ENCODE measurements at places on chromosomes 12 and 14.
A peak's percentile ranks its signal among the peaks of the same experiment; 100 is the strongest.

GRCh38 chr14:20866963-20867362 is 24.2 kb upstream of the RNASE3 start:
- no peak for DNase-seq

GRCh38 chr12:118581371-118581770 is 205.0 kb downstream of the SUDS3 start:
- no peak for DNase-seq

DNA sequence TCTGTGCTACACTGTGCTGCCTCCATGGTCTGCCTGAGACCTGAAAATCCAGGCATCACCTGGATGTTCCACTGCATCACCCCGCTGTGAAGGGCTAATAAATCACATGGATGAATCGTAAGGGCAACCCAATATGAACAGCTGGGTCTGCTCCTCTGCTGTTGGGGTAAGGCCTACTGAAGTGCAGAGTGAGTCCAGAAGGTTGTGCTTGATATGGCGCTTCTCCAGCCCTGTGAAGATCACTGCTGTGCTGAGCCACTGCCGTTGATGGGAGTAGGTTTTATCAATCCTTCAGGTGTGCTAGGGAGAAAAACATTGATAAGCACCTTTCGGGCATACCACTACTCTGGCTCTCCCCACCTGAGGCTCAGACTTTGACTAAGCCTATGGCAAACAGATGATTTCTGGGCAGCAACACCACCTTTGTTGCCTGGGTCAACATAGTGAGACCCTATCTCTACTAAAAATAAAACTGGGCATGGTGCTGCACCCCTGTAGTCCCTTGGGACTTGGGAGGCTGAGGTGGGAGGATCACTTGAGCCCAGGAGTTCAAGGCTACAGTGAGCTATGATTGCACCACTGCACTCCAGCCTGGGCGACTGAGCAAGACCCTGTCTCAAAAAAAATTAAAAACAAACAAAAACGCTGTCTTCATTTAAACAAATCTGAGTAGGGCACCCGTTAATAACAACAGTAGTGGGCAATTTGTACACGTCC is 1.7 kb downstream of the ACVRL1 start:
- DNase-seq = no peak

GRCh38 chr12:104002686-104003085 is 37.0 kb downstream of the TDG start:
- DNase-seq = no peak

- DNase-seq = no peak
These were observed 82.9 kb downstream of the FOXA1 start for GRCh38 chr14:37512173-37512572.

DNA sequence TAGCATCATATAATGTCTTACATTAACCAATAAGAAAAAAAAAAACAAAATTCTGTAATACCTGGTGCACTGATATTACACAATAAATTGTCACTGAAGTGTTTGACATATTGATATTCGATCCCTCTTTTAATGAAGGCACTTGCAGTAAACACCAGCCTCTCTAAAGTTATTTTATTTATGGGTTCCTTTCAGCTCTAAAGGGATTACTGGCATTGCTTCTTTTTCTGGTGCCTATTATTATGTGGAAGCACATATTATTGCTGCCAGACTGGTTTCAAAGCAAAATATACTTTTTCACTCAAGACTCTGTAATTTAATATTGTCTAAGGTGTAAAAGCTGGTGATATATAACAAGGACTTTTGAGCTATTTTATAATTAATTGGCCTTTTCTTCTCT is 1090.5 kb downstream of the TRHDE start:
- no peak for DNase-seq

GRCh38 chr12:97200181-97200580 is 262.4 kb upstream of the RMST start:
- no peak for DNase-seq

DNA sequence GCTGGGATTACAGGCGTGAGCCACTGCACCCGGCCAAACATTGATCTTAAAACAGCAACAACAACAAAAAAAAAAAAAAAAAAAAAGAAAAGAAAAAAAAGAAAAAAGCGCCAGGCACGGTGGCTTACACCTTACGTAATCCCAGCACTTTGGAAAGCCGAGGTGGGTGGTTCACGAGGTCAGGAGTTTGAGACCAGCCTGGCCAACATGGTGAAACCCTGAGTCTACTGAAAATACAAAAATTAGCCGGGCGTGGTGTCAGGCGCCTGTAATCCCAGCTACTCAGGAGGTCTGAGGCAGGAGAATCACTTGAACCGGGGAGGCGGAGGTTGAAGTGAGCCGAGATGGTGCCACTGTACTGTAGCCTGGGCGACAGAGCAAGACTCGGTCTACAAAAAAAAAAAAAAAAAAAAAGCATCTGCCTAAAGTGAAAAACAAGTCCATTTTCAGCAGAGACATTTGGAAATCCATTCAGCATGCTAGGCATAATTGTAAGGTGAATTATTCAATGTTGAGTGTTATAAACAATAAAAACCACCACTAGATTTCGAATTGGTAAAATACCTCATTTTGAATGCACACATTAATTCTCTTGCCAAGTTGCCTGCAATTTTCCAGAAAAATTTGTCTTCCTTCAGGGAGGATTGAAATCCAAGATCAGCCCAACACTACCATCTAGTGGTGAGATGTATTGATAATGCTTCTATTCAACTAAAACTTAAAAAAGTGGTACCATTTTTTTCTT is 8.0 kb upstream of the CERS5 start:
- DNase-seq = no peak

- DNase-seq = no peak
These were observed 30.7 kb downstream of the TESC start for GRCh38 chr12:117068492-117068891.

DNA sequence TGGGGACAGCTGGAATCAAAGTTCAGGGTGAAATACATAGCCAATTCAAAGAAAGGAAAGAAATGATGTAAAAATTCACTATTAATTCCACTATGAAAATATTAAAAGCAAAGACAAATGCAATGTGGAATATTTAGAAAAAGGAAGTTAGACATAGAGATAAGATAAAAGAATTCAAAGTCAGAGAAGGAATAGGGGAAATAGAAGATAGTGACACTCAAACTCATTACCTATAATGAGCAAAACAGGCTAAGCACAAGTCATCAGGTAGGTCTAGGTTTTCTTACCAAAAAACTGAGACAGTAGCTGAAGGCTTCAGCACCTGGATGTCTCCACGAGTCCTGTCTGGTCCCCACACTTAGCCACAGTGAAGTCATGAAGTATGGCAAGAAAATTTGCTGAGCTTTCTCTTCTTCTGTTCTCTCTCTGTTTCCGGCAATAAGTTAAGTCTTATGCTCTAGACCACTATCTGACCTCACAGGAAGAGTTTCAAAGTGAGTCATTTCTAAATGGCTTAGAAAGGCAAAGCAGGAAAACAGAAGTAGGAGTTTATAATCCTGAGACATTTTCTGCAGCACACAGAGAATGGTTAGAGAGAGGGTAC is at the start of gene C3AR1:
Gene C3AR1 (minus strand): TSS at position 369 of the 604 bp plus-strand sequence. CDS start 6,174 bp downstream, outside the sequence.
- DNase-seq = peak; percentile 45

DNA sequence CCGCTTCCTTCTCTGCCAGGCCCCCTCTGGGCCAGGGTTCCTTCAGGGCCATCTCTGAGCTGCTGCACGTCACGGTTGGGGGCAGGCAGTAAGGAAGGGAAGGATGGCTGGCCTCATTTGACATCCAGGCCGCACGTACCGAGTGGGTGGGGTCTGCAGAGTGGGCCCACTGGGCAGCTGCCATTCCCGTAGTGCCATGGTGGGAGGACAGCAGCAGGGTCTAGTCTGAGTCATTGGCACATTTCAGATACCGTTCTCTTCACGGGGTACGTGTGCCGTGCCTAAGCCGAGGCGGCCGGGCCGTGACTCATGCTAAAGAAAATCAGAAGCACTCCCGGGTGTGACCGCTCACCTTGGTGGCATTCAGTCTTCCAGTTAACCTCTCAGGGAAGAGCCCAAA is 43.9 kb downstream of the IL31 start:
- DNase-seq = no peak

DNA sequence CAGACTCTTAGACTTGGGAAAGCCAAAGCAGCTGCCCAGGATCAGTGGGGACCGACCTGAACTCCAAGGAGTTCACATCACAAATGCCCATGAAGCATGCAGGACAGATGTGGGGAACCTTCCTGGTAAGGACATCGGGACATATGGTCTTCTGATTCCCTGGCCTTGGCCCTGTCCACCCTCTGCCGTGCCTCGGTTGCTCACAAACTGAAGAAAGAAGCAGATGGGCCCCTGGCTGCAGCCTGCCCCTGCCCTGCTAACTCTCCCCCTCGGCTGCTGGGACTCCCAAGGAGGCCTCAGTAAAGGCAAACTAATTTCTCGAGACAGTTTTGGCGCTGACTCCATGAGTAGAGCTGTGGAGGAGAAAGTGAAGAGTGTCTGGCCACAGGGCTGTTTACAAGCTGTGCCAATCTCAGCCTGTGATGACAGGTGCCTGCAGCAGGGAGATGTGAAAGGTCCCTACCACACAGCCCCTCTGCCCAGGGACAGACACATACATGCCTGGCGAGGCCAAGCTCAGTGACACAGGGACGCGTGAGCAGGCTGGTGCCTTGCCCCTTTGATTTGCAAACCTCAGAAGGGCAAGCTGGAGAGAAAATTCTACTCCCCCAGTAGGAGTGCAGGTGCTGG is 48.6 kb downstream of the ISCA2 start:
- no peak for DNase-seq

DNA sequence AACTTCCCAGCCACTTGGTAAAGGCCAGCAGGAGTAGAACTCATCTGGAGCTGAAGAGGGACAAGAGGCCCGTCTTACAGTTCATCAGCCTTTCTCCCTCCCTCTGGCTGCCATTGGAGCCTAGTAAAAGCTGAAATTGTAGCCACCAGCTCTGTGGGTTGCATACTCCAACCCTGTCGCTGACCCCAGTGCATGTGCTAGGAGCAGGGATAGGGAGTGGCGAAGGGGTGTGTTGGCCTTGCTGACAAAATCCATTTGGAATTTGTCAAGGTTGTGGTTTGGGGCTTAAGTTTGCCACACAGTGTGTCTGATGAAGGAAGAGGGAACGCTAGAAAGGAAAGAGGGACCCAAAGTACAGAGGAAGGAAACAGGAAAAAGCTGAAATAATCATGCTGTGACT is 4.0 kb upstream of the ARF3 start:
- DNase-seq = no peak

DNA sequence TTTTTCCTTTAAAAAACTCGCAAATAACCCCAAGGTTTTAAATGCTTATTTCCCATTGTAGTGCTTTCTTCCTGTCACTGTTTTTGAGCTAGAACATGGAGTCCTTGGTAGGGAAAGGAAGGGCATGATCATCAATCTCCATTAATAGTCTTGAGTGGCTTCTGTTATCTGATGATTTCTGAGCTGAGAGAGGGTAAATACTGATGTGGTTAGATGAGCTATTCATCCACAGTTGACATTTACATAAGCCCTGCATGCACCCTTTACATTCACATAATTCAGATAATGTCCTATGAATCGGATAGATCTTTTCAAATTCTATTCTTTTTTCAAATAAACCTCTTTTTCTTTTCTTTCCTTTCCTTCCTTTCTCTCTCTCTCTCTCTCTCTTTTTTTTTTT is 81.4 kb downstream of the NTN4 start:
- no peak for DNase-seq

DNA sequence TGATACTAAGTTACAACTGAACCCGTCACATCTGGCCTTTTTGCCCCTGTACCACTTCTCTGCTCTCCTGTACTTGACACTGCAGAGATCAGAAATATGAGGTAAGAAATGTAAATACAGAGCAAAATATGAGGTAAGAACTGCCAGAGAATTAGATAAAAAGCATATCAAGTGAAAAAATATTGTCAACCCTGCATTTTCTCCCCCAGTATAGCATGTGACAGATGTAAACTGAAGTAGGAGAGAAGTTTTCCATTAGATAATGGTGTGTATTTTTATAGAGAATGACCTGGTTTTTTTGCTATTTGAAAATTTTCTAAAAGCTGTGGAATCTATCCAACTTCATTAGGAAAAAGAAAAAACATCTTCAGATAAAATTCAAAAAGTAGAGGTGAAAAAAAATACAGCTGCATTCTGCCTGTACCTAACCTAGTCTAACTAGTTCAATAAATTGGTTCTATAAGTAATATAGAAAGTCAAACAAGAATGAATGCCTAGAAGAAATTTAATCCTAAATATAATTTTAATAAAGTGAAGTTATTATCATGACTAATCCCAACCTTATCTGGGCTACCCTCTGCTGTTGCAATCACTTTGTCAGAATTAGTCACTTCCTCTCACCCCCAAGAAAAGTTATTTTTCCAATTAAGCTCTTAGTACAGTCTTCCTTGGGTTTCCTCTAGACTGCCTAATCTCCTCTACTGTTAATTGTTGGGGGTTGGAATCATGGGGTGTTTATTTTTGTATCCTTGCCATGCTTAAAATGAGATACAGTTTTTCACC is 210.0 kb downstream of the RASSF9 start:
- DNase-seq = no peak

- DNase-seq = no peak
These were observed 2.3 kb downstream of the ARF3 start for GRCh38 chr12:48954841-48955501.

DNA sequence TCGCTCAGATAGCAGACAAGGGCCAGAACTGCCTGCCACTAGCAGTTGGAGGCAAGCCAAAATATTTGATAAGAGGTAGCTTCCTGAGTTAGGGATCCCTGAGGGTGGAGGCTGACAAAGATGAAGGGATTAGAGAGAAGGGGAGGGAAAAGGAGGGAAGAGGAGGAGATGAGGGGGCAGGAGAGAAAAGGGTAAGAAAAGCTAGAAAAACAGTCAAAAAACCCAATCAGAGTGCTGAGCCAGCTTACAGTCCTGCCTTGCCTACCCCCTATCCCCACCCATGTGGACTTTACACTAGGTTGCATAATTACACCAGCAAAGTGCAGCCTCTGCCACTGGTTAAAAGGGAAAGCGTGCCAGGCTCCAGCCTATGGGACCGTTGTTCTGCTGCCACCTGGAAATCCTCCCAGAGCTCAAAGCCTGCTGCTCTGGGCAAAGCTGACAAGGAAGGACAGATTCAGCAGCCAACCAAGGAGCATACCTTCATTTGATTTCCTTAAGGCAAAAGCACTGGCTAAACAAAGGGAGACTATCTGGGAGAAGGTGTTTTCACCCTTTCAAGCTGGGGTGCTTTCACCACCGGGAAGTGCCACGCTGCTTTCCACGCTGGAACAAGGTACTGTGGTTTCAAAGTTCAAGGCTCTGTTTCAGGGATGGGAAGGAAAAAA is 3.8 kb upstream of the NUMB start:
- no peak for DNase-seq

DNA sequence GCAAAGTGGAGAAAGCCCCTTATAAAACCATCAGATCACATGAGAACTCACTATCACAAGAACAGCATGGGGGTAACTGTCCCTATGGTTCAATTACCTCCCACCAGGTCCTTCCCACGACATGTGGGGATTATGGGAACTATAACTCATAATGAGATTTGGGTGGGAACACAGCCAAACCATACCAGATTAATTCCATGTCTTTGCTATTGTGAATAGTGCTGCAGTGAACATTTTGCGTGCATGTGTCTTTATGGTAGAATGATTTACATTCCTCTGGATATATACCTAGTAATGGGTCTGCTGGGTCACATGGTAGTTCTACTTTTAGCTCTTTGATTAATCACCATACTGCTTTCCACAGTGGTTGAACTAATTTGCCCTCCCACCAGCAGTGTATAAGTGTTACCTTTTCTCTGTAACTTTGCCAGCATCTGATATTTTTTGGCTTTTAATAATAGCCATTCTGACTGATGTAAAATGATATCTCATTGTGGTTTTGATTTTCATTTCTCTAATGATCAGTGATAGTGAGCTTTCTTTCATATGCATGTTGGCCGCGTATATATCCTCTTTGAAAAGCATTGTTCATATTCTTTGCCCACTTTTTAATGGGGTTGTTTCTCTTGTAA is 29.7 kb upstream of the SAV1 start:
- DNase-seq = no peak

GRCh38 chr14:103136388-103137271 is 13.4 kb downstream of the TNFAIP2 start:
- DNase-seq = no peak

Data from T-helper 2 cell treated with Interferon-gamma antibody and Interleukin-4, amounts not matched to agents 5 μg/mL and 100 μg/mL, for 36 hours (primary cell).